ENCODE measurements at places on chromosomes 16 and 17.

DNA sequence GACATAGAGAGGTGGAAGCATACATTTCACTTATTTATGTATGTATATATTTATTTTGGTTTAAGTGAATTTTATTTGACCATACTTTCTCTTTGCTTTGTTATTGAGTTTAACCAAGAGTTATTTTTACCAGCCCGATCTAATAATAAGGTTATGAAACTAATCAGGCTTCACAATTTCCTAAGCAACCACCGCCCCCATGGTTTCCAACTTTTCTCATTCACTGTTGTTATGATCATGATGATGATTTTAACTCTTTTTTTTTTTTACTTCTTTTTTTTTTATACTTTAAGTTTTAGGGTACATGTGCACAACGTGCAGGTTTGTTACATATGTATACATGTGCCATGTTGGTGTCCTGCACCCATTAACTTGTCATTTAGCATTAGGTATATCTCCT lies 30.6 kb downstream of the DNAH9 start:
- H3K4me1 ChIP-seq = no peaks in the 10 kb centered on the region
- H3K4me3 ChIP-seq = no peak overlapping the region
- H3K27me3 ChIP-seq = no peaks in the 10 kb centered on the region
- H3K27ac ChIP-seq = no peak overlapping the region
- no peak for DNase-seq
- H3K36me3 ChIP-seq = no peaks in the 10 kb centered on the region

DNA sequence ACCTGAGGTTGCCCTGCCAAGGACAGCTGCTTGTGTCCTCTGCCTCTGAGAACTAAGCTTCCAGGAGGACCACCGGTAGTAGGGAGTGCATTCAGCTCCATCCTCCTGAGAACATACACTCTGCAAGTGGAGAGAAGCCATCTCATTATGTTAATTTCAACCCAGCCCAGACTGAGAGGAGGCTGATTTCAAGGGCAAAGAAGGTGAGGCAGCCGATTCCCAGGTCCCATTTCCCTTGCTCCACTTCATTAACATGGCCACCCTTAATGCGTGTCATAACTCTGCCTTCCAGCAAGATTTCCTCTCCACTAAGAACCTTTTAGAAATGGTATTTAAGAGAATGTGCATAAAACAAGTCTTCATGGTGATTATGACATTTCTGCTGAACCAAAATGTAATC lies 72.5 kb downstream of the CDH13 start:
- H3K27me3 ChIP-seq = no peaks in the 10 kb centered on the region
- H3K36me3 ChIP-seq = no peaks in the 10 kb centered on the region
- H3K27ac ChIP-seq = no peak overlapping the region
- H3K4me3 ChIP-seq = no peak overlapping the region
- H3K4me1 ChIP-seq = no peaks in the 10 kb centered on the region

- H3K36me3 ChIP-seq = no peaks in the 10 kb centered on the region
- H3K4me1 ChIP-seq = peaks cover 6% of the 10 kb centered on the region
- no peak overlapping the region for H3K27ac ChIP-seq
- H3K4me3 ChIP-seq = peak overlapping the region; percentile 47
Observed at GRCh38 chr16:67430504-67430976, 381 bp upstream of the HSD11B2 start.

DNA sequence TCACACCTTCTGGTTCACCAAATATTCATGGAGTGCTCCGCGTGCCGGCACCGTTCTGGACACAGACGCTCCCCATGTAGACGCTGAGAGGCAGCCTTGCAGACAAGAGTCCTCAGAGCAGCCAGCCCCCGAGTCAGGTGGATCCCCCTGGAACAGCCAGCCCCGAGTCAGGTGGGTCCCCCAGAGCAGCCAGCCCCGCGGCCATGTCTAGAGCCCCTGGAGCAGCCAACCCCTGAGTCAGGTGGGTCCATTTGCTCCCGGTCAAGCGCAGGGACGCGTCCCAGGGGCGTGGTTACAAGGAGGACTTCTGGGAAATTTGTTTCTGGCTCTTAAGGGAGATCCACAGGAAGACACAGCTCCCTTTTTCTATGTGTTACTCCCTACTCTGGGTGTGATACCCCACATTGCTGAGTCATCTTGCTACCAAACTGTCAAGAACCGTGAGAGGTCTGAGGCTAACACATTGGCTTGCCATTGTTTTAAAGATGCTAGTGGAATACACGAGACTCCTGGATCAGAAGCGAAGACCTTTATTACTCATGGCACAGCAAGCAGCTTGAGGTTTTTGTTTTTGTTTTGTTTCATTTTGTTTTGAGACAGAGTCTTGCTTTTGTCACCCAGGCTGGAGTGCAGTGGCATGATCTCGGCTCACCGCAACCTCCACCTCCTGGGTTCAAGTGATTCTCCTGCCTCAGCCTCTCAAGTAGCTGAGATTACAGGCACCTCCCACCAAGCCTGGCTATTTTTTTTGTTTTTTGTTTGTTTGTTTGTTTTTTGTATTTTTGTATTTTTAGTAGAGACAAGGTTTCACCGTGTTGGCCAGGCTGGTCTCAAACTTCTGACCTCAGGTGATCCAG lies 43.3 kb upstream of the CBFA2T3 start:
- H3K36me3 ChIP-seq = no peaks in the 10 kb centered on the region
- no peak overlapping the region for H3K4me3 ChIP-seq
- DNase-seq = no peak
- no peak overlapping the region for H3K27ac ChIP-seq

DNA sequence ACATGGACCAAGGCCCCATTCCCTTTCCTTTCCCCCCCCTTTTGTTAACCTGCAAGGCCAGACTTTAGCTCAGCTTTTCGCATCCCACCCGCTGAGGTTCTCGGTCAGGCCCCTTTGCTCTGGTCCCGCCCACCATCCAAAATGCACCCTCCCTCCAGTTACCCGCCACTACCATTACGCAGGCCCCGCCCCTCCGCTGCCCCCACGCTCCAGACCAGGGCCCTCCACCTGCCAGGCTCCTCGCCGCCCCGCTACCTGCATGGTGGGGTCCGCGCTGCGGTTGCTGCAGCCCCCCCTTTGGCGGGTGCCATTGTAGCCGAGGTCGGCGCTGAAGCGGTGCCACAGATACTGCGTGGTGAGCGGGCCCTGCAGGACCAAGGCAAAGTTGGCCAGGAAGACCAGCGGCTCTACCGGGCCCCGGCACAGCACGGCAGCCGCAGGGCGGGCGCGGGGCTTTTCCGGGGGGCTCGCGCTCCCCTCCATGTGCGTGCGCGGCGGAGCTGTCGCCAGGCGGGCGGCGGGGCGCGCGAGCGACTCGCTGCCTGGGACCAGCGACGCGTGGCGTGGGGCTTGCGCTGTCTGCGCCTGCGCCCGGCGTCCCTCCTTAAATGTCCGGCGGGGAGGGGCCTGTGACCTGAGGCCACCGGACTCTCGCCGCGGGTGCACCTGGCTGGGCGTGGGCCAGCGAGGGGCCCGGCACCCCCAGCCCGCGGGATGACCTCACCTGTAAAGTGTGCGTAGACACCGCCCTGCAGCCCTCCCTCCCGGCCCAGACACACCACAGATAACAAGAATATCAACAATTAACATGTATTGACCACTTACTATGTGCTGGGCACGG lies at the start of gene SLC46A1:
Gene SLC46A1 (minus strand): TSS at position 581 of the 841 bp plus-strand sequence. CDS start 98 bp downstream, at position 483.
- H3K27me3 ChIP-seq = no peaks in the 10 kb centered on the region
- peaks cover 14% of the 10 kb centered on the region for H3K4me1 ChIP-seq

DNA sequence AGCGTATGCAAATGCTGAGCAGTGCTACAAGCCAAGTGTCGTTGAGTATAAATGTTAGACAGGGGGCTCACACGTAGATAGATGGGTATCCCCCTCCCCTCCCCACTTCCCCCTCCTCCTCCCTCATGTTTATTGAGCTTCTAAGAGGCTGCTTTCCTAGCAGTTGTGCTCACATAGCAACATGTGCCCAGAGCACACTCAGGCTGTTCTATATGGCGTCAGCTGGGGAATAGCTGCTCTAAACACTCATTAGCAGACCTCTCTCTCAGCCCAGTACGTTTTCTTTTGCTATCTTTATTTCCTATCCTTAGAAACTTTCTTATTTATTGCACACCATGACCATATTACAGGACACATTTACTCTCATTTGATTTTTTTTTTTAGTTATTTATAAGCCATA lies 1.8 kb downstream of the KCNJ2 start:
- no peak for DNase-seq
- H3K27ac ChIP-seq = no peak overlapping the region
- peaks cover 4% of the 10 kb centered on the region for H3K4me1 ChIP-seq
- H3K4me3 ChIP-seq = no peak overlapping the region
- peaks cover 16% of the 10 kb centered on the region for H3K27me3 ChIP-seq

DNA sequence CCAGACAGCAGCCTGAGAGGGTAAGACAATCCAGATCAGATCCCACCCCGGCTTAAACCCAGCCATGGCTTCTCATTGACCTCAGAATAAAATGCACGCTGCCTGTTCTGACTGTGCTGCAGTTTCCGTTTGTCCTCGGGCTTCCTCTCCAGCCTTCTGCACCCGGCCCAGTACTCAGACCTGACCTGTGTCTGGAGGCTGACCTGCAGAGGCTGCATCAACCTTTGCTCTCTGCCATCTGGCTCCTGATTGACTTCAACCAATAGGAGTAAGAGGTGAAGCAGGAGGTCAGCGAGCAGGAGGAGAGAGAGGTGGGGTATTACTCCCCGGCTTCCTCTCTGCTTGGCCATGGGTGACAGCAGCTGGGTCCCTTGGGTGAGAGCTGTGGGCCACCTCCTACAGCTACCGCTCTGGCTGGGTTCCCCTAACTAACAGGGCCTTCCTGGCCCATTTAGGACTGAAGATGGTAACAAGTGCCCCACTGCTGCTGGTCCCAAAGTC lies 46.7 kb downstream of the C16orf82 start:
- no peaks in the 10 kb centered on the region for H3K27me3 ChIP-seq
- H3K36me3 ChIP-seq = no peaks in the 10 kb centered on the region
- H3K4me1 ChIP-seq = peaks cover 9% of the 10 kb centered on the region
- H3K4me3 ChIP-seq = no peak overlapping the region

DNA sequence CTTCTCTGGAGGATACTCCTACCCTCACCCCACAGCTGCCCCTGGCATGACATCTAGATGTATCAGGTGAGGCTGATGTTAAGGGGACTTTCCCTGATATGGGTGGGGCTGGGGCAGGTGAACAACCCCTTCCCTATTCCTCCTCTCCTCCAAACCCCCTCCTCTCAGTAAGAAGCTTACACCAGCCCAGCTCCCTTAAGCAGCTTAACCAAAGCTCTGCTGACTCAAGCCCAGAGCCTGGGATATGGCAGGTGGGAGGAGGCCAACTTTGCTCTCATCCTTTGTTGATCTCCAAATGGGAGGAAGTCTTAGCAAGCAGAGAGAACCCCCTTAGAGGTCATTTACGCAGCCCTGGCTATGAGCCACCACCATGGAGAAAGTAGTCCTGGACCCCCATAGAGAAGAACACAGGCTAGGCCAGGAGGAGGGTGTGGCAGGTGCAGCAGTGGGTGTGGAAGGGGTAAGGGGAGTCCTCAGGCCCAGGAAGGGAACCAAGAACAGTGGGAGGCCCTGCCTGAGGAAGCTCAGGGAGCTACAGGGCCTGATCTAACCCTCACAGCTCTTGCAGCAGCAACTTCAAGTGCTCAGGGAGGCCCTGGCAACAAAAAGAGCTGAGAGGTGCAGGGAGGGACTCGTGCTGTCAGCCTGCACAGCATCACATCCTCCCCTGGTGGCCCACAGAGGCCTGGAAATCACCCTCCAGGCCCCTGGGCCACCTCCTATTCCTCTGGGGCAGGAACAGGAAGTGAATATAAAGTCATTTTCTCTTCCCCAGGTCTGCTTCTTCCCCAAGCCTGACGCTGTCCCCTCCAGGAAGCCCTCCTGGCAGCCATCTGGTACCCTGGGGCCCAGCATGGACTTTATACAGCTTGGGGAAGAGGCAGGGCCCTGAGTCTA lies 2.9 kb downstream of the UNC119 start:
- H3K36me3 ChIP-seq = peaks cover 21% of the 10 kb centered on the region
- H3K27me3 ChIP-seq = no peaks in the 10 kb centered on the region
- H3K27ac ChIP-seq = peak overlapping the region; percentile 89
- H3K4me3 ChIP-seq = no peak overlapping the region
- H3K4me1 ChIP-seq = peaks cover 40% of the 10 kb centered on the region

GRCh38 chr17:62626719-62627218 lies 701 bp upstream of the MRC2 start:
- no peak for DNase-seq
- H3K27ac ChIP-seq = no peak overlapping the region
- H3K4me3 ChIP-seq = peak overlapping the region; percentile 60
- no peaks in the 10 kb centered on the region for H3K27me3 ChIP-seq

DNA sequence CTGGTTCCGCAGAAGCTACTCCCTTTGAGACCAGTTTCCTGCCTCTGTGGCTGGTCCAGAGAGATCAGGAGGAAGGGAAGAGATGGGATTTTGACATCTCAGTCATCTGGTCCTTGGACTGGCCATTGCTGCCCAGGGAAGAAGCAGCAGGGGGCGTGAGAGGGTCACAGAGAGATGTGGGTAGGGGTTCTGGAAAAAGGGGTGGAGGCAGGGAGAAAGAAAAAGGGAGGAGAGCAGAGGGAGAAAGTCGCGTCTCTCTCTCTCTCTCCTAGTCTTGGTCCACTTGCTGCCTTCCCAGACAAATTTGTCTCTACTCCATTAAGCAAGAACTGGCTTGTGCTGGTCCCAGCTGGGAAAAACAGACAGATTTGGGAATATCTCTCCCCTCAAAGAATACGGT lies 4.4 kb downstream of the SHBG start:
- H3K4me3 ChIP-seq = no peak overlapping the region
- H3K36me3 ChIP-seq = no peaks in the 10 kb centered on the region
- no peaks in the 10 kb centered on the region for H3K4me1 ChIP-seq
- H3K27ac ChIP-seq = no peak overlapping the region
- DNase-seq = no peak

DNA sequence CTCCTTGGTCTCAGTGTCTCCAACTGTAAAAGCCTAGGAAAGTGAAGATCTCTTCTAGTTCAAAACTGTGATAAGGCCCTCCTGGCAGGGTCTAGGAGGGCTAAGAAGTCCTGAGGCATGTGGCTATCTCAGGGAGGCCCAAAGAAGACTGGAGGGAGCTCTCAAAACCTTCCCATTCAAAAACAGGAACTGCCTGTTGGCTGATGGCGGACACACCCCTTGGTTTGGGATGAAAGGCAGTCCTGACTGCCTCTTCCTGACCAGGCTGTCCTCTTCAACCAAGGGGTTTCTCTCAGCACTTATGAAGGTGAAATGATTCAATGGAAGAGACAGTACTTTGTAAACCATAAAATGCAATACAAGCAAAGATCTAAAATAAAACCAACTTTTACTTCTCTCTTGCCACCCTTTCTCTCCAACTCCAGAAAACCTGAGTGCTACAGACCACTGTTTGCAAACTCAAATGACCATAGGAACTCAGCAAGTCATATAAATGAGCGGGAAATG lies 4.7 kb downstream of the ZNF764 start:
- H3K36me3 ChIP-seq = peaks cover 24% of the 10 kb centered on the region
- DNase-seq = no peak
- peaks cover 27% of the 10 kb centered on the region for H3K4me1 ChIP-seq
- no peak overlapping the region for H3K4me3 ChIP-seq
- H3K27ac ChIP-seq = peak overlapping the region; percentile 53

GRCh38 chr16:16001596-16002255 lies 52.3 kb downstream of the ABCC1 start:
- DNase-seq = no peak
- H3K27me3 ChIP-seq = no peaks in the 10 kb centered on the region
- H3K27ac ChIP-seq = no peak overlapping the region
- peaks cover 3% of the 10 kb centered on the region for H3K4me1 ChIP-seq
- H3K36me3 ChIP-seq = no peaks in the 10 kb centered on the region
